ENCODE measurements at places on chromosomes 4 and X. TPM values are rescaled to one million over a fixed set of nuclear protein-coding genes. Genes with fewer than 3 reads are reported as not detected.

DNA sequence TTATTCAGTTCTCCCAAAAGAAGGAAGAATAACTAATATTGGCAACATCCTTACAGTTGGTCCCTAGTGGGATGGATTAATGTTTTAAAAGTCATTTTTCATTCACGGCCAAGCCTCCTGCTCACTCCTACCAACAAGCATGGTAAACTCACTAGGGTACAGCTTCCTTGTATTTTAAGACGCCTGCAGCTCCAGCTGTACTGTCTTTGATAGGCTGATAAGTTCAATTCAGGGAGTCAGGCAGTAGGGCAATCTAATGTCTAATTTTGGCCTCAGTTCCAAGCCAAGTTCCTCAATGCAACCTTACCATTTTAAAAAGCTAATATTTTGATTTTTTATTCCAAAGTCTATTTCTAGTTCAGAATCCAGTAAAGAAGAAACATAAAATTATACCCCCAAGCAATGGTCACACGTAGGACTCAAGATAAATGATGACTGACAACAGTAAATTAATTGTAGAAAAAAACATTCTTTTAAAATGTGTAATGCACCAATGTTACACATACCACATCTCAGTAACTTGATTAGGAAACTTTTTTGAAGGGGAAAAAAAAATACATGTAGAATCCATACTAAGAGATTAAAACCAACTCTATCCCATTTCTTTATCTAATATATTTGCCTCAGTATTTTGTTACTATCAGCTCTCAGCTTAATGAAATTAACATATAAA is 9.3 kb downstream of the LCORL start:
- no peak overlapping the region for H3K4me3 ChIP-seq
- no peak overlapping the region for H3K27ac ChIP-seq
- peaks cover 4% of the 10 kb centered on the region for H3K4me1 ChIP-seq
- H3K27me3 ChIP-seq, result no peaks in the 10 kb centered on the region

DNA sequence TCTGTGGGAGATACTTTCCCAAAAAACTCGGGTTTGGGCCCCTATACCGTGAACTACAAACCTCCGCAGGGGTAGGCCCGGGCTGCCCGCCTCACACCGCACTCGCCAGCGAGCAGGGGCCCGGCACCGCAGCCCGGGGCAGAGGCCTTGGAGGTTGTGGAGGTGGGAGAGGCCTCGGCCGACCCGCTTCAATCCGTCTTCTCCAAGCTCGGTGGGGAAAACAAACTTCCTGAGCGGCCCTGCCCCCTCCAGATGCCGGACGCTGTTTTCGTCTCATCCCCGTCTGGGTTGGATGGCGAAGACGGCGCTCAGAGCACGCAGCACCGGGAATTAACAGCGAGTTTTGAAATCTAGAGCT is 442 bp upstream of the MCUB start:
- no peaks in the 10 kb centered on the region for H3K27me3 ChIP-seq
- peak overlapping the region; percentile 63 for H3K4me3 ChIP-seq
- no peaks in the 10 kb centered on the region for H3K36me3 ChIP-seq
- DNase-seq, result peak; percentile 9
- H3K27ac ChIP-seq, result peak overlapping the region; percentile 82

Gene PCYT1B
- total RNA-seq, result not detected

Gene CAMK2D
- 61.6 TPM for total RNA-seq

GRCh38 chr4:37802068-37802666 is 24.3 kb upstream of the PGM2 start:
- H3K4me1 ChIP-seq, result no peaks in the 10 kb centered on the region
- peak; percentile 63 for DNase-seq
- no peaks in the 10 kb centered on the region for H3K27me3 ChIP-seq
- H3K4me3 ChIP-seq, result no peak overlapping the region

DNA sequence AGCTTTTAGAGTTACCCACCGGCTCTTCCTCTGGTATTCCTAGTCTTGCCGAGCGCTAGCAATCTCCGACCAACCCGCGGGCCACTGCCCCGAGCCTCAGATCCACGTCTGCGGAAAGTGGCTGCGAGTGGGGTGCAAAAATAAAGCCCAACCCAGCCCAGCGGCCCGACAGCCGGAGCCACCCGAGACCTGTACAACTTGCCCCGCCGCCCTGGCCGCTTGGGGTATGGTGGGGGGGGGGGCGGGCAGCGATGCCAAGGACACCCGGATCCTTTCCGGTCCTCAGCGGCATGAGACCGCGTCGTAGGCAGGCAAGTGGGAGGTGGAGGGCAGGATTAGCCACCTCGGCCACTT is 1.6 kb downstream of the SLITRK4 start:
- H3K27me3 ChIP-seq, result peaks cover 4% of the 10 kb centered on the region
- H3K4me1 ChIP-seq, result no peaks in the 10 kb centered on the region
- DNase-seq, result peak; percentile 23

Gene GYPB
- not detected for total RNA-seq

Gene CSAG2
- not detected for total RNA-seq
